Activated CD4-positive, CD25-positive, alpha-beta regulatory T cell treated with anti-CD3 and anti-CD28 coated beads, Interleukin-2, amount 50 U/mL, for 24 hours (primary cell): ENCODE measurements at places on chromosomes 7 and 10.

DNA sequence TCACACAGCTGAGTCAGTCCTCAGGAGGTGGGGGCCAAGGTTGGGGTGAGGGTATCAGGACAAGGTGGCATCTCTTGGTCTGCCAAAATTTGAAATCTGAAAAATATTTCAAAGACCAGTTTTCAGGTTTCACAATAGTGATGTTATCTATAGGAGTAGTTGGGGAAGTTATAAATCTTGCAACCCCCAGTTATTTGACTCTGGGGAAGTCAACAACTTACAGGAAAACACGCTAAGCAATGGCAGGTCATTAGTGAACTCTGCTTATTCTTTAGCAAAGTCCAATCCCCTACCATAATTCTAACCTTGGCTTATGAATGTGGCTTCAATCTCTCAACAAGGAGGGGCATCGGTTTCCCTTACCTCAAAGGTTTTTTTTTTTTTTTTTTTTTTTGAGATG, 94.9 kb downstream of the MARCHF5 start:
- no peak for ATAC-seq

GRCh38 chr10:98041352-98042043, 11.1 kb upstream of the CRTAC1 start:
- ATAC-seq, result no peak

DNA sequence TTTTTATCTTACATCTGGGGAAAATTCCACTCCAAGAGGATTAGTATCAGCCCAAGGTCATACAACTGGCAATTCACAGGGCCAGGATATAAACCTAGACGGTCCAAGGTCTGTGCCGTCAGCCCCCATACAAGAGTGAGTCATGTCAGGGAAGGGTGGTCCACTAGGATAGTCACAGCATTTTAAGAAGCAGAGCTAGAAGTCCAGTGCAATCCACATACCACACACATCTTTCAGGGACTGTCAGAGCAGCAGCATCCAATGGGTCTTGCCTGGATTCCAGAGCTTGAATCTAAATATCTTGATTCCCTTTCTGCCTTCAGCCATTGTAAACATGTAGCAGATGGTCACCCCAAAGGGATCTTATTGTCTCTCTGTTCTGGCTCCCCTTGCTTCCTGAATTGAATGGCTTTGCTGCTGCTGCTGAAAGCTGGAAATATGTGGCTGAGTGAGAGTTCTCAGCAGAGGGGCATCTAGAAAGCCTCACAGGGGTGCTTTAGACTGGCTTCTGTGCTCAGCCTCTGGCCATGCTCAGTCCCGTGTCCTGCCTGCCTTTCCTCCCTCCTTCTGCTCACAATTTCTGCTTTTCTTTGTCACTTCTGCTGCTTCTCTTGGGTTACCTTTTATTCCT, 9.9 kb upstream of the OR6V1 start:
- no peak for ATAC-seq

GRCh38 chr10:31630861-31631567, 297.6 kb downstream of the ARHGAP12 start:
- no peak for ATAC-seq

DNA sequence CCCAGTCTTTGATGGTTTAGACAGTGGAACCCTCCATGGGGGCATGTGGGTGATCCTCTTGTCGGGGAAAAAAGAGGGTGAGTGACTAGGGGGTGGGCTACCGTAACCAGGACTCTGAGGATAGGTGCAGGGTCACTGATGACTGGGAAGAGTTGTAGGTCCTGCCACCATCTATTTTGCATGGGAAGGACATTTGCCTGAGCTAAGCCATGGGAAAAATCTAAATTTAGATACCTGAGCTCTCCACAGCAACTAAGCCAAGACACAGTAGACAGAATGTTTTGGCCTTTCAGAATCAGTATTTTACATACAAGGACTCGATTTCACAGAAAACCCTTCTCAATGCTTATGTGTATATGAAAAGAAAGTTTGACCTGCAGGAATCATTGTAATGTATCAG, 52.7 kb downstream of the KIAA1217 start:
- no peak for ATAC-seq

DNA sequence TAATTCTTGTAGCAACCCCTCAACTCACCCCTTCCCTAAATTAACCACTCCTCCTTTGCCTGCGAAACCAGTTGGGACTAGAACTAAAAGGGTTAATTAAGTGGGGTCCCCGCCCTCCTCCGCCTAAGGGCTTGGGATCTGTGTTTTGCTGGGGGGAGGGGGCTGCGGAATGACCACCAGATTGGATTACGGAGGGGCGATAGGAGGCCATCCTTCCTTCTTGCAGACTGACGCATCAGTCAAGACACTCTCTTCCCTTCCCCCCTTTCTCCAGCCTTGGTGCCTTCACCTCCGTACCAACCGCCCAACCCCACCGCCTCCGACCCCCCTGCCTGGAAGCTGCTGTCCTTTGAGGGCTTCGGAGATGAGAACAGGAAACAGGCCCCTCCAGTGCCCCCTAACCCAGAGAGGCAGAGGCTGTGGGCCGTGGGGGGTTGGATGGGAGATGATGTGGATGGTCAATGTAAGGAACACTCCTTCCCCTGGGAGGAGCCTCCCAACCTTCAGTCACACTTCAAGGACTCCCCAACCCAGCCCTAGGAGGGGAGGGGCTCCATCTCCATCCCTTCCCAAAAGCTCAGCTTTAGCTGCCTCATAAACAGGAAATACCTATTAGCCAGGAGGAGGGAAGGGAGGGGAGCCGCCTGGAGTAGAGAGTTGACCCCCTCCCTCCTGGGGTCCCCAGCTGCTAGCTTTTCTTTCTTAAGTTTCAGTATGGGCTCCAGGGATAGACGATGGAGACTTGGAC, 997 bp upstream of the LDB1 start:
- ATAC-seq, result no peak

GRCh38 chr10:112466802-112467201, 19.8 kb downstream of the VTI1A start:
- ATAC-seq, result no peak

DNA sequence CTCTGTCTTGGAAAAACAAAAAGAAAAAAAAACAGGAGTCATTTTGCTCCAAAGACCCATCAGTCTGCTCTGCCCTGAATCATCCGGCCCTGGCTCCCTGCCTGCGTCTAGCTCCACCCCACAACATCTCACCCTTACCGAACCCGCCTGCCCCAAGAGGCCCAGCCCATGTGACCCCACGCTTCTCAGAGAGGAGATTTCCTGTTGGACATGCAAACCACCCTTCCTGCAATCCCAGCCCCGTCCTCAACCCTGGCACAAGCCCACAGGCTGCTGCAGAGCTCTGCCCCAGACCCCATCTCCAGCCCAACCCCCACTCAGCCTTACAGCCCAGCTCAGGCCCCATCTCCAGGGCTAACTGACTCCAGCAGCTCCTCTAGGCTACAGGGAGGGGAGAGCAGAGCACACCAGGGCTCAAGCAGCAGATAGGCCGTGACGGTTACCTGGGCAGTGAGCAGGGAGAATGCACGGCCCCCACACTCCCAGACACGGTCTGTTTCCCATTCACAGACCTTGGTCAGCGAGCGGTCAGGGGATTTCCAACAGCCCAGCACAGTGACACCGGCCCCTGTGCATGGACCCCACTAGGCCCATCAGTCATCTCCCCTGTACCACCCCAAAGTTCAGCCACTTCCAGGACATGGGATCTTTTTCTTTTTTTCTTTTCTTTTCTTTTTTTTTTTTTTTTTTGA, 69.9 kb upstream of the GTF2I start:
- ATAC-seq, result no peak

- no peak for ATAC-seq
Measured at GRCh38 chr7:103003004-103003403, 71.6 kb downstream of the FBXL13 start.

- ATAC-seq, result no peak
Measured at GRCh38 chr10:128571745-128572144, 445.5 kb upstream of the MKI67 start.

- ATAC-seq, result peak; percentile 15
Measured at GRCh38 chr10:101130984-101131961, at the start of gene TLX1. Gene TLX1 (plus strand): TSS chr10:101131300. CDS start chr10:101131542, 242 bp downstream.

DNA sequence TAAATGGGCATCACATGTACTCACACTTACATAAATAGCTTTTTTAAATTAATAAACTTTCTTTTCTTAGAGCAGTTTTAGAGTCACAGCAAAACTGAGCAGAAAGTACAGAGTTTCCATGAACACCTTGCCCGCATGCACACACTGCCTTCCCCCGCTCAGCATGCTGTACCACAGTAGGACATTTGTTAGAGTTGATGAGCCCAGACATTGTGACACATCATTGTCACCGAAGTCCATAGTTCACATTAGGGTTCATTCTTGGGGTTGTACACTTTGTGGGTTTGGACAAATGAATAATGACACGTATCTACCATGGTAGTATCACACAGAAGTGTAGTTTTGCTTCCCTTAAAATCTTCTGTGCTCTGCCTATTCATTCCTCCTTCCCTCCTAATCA, 23.7 kb downstream of the UBN2 start:
- ATAC-seq, result no peak

- ATAC-seq, result no peak
Measured at GRCh38 chr10:5499493-5500140, at the start of gene CALML5. Gene CALML5 (minus strand): TSS chr10:5499570. CDS start chr10:5499438, 132 bp downstream.

DNA sequence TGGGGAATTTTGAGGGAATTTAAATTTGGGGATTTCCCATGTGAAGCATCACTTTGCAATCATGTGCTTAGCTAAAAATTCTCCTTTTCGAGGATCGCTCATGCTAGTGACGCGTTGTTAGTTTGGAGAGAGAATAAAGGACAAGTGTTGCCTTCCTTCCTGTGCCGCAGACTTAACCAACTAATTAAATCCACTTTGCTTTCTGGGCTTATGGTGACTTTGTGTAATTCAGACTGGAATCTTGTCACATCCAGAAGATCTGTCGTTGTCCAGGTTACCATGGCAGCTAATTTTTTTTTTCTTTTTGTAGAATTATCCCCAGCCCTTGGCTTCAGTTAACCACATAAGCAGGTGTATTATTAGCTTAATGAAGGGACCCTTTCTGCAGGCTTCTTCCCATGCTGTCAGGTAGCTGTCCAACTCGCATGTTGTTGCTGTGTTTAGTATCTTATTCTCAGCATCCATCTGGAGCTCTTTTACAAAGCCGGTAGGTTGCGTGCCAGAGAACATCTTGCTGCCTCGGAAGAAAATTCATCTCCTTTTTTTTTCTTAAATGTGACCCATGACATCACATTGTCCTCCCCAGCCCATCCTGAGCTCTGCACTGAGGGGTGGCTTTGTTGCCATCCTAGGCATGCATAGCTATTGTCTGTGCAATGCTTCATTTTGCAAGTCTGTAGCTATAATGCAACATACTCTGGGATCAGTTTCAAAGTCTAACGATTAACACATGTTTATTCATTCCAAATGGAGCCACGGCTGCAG, 47.2 kb upstream of the NRP1 start:
- ATAC-seq, result no peak

DNA sequence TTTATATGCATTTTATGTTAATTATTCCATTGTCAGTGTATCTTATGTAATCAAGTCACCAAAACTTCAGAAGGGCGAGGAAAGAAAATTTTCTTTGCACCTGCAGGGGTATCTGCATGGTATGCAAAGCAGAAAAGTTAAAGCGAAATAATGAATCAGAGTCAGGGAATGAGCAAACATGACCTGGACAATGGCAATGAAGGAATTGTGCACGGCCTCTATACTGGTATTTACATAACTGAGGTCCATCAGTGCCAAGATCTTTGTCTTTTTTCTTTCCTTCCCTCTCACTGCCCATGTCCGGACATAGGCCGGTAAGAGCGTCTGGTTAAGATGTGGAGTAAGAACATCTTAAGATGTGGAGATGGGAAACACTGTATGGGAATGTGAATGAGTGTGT, 14.4 kb upstream of the AKR1C3 start:
- ATAC-seq, result no peak
